ENCODE measurements at places on chromosomes 5 and 9.

GRCh38 chr5:150057996-150058395 is 28.4 kb downstream of the CSF1R start:
- DNase-seq, result no peak

DNA sequence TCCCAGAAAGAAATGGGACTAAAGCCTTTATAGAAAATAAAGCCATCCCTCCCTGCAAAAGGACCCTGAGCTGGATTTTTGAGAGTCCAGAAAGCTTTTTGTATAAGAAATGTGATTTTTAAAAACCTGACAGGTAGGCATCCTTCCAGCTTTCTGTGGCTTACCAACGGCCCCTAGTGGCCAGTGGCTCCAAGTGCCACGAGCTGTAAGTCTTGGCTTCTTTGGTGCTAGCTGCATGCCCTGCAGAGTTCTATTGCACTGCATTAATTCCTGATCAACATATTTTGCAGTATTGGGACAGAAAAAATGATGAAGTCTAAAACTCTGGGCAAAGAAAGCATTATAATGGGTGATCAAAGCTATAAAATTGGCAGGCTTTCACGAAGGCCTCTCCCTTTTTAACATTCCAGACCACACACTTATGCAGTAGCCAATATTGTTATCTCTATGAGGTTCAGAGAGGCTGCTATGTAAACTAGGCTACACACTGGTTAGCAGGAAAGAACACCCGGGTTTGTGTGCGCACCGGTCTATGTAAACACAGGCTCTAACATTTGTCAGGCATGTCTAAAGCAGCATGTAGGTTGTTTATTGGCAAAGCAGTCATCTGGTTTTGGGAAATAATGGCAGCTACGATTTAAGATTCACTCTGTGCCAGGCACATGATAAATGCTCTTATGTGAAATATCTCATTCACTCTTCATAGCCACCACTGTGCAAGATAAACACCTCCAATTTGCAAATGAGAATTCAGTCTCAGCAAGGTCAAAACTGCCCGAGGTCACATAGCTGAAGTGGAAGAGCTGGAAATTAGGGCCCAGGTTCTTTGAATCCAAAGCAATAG is 55.2 kb downstream of the NMUR2 start:
- DNase-seq, result no peak

DNA sequence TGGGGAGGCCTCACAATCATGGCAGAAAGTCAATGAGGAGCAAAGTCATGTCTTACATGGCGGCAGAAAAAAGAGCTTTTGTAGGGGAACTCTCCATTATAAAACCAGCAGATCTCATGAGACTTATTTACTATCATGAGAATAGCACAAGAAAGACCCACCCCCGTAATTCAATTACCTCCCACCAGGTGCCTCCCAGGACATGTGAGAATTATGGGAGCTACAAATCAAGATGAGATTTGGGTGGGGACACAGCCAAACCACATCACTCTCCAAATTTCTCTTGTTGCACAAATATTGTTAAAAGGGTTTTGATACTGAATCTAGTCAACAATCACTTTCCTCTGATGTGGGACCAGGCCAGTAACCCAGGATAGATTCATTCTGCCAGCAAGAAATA is 1176.1 kb downstream of the CDH9 start:
- no peak for DNase-seq

DNA sequence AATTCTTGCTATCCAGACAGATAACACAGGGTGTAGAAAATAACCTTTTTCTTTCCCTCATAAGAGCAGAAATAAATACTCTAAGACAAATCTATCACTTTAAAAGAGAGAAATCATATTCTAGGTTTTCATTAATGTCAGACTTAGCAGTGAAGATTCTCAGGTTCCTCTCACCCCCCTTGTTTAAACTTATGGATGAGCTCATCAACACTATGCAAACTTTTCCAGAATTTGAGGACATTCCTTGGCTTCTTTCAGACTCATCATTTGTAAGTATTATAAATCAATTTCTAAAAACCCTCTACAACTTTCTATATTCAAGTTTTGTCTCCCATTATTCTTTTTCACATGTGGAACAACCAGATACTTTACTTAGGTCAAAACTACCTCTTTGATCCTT is 374.9 kb upstream of the TRPC7 start:
- no peak for DNase-seq

- no peak for DNase-seq
These were observed 74.6 kb downstream of the NDUFAF2 start for GRCh38 chr5:61019642-61020041.

- no peak for DNase-seq
These were observed 21.2 kb downstream of the DAPK1 start for GRCh38 chr9:87518702-87519335.

DNA sequence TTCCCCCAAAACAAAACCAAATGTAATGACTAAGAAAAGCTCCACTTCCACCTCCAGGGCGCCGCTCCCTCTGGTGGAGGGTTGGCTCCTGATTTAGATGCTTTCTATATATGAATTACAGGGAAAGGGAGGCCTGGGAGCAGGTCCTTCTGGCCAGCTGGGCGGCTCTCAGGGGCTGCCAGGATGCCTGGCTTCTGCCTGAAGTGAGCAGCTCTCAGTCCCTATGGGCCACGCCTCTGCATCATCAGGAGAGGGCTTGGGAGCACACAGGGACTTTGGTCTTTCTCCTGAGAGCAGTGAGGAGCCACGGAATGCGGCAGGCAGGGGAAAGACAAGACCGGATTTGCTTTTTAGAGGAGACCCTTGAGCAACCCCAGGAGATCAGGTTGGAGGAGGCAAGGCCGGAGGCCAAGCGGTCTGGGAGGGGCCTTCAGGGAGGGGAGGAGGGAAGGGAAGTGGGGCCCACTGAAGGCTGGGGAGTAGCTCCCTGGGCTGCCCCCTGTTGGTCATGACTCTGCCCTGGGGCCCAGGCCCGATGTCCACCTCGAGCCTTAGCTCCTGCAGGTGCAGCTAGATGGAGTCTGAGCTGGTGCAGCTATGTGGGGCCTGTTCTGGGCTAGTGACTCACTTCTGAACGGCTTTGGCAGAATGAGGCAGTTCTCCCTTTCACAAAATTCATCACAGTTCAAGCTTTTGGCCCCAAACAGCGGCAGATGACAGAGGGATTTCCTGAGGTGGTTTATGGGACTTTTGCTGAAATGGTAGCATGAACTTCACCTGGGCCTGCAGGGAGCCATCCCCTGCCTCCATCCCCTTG is 11.3 kb upstream of the GRHPR start:
- DNase-seq, result no peak

DNA sequence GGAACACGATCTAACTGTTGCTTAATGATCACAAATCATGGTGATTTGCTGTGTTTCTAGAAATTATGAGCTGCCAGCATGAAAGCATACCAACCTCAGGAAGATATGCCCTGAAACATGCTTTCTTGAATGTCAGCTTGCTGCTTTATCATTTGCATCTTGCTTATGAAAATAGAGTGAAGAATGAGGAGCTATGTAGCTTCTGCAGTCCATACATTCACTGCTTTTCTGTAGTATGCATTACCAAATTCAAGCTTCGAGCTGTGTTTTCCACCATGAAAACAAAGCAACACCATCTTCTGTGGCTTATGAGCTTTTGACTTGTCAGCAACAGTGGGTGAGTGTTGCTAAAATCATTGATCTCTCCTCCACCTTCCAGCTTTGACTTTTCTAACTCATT is 16.5 kb downstream of the F2RL2 start:
- DNase-seq, result no peak

DNA sequence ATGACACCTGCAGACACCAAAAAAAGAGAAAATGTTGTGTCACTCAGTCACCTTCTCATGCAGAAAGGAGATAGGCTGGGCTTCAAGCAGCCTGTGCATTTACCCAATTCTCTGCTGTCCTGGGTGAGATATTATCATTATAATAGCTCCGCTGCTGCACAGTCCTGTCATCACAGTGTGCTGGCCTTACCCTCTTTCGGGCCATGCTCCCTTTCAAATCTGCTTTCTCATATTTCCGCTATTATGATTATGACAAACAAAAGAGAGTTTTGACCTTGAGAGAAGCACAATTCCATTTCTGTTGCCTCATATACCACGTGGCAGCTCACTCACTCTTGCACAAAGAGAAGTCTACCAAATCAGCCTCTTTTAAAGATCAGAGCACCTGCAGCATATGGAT is 1350.1 kb upstream of the ACO1 start:
- no peak for DNase-seq

GRCh38 chr9:26727471-26727870 is 165.1 kb downstream of the CAAP1 start:
- DNase-seq, result no peak

- no peak for DNase-seq
These were observed 42.5 kb upstream of the EXOC3 start for GRCh38 chr5:400282-401145.

GRCh38 chr5:7462758-7463157 is 66.8 kb downstream of the ADCY2 start:
- DNase-seq, result no peak

- DNase-seq, result no peak
These were observed 2007.9 kb upstream of the CDH6 start for GRCh38 chr5:29185558-29185957.

GRCh38 chr5:173717959-173718358 is 101.5 kb upstream of the BOD1 start:
- no peak for DNase-seq

DNA sequence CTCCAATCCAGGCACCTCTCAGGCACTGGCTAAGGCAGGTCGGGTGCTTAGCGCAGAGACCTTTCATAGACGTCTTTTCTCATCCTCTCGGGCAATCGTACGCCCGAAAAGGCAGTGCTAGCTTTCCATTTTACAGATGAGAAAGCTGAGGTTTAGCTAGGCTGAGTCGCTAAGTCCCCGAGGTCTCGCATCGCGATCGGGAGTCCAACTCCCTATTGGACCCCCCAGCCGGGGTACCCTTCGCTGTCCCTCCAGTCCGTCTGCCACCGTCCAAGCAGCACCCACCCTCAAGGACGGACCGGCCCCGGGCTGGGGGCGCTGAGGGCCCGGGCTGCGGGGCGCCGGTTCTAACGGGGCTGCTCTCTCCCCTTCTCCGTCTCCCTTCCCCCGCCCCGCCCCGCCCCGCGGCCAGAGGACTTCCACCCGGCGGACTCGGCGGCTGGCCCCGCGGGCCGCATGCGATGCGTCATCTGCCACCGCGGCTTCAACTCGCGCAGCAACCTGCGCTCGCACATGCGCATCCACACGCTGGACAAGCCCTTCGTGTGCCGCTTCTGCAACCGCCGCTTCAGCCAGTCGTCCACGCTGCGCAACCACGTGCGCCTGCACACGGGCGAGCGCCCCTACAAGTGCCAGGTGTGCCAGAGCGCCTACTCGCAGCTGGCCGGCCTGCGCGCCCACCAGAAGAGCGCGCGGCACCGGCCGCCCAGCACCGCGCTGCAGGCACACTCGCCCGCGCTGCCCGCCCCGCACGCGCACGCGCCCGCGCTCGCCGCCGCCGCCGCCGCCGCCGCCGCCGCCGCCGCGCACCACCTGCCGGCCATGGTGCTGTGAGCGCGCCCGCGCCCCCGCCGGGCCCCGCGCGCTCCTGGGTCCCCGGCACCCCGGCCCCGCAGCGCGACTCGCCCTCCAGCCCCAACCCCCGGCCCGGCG is 12.5 kb upstream of the EXOSC2 start:
- peak; percentile 69 for DNase-seq

- no peak for DNase-seq
These were observed 60.0 kb downstream of the HRH2 start for GRCh38 chr5:175717837-175718236.

GRCh38 chr9:129814432-129815223 is 9.3 kb downstream of the TOR1A start:
- no peak for DNase-seq

DNA sequence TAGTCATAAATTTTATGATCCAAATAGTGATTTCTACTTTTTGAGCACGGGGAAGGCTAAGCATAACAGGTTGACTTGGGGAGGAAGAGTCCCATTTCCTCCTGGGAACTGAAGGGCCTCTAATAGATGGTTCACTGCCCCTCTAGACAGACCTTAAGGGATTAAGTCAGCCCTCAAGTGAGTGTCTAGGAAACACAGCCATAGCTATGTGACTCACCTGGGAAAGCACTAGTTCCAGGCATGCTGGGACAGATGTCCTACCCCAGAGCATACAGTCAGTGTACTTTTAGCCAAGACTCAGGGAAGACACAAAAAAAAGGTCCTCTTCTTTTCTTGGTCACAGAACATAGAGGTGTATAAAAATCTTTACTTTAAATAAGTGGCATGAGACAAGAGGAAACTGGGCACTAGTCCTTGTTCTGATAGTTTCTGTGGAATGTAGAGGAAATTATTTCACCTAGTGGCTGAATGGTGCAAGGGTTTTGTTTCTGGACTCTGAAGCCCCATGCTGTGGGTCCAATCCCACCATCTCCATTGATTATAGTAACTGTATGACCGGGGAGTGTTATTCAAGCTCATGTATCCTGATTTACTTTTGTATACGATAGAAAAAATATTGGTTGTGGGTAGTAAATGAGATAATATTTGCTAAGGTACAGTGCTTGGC is 86.0 kb downstream of the NREP start:
- DNase-seq, result no peak

DNA sequence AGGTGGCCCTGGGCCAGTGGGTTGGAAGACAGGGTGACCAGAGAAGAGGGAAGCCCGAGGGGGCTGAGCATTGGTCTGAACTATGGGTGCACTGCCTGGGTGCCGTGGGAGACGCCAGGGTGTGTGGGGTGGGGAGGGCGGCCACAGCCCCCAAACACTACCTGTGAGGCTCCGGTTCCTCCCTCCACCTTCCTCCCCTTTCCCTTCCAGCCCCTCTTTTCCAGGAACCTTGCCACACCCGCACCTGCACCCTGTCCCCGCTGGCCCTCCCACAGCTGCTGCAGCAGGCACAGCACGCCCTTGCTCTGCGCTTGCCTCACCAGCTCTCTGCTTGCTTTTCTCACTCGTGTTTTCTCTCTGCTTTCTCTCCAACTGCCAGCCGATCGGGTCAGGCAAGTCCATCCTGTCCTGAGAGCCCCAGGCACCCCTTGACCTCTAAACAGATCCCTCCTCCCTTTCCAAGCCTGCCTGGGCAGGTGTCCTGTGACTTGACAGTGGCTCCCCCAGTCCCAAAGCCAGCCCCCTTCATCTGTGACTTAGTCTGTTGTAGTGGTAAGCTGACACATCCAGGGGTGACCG is 193.7 kb downstream of the MSX2 start:
- DNase-seq, result no peak

DNA sequence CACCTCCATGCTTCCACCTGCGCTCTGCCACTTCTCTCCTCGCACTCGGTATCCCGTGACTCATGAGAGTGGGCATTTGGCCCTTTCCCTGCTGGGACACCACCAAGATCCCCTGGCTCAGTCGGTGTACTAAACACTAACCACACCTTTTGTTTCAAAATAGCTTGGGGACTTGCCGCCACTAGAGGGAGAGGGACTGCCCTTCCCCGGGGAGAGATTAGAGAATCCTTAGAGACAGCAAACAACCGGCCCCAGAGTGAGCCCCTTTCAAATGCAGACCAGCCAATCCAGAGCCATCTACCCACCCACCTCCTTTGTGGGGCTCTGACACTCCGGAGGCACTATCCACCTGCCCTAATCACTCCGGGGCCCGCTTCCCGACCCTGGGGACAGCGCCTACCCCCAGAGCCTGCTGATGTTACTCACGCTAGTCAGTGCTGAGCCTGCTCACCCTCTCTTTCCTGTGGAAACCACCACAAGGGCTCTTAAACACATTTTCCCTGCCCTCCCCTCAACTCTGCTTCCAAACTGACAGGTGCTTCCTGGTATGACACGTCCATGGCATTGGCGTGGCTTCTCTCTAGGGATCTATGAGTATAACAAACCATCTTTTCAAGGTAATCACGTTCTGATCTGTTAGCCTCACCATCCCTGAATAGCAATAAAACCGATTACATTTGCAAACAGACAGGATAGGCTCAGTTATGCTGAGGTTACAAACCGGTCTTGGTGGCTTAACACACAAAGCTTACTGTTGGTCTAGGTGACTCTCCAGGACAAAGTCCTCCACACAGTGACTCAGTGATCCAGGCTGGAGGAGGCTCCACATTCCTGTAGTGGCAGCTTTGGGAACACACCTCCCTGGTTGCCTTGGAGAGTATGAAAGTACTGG is 180.1 kb upstream of the MVB12B start:
- no peak for DNase-seq

All from immature natural killer cell (primary cell).